Stimulated activated CD8-positive, alpha-beta memory T cell treated with anti-CD3 and anti-CD28 coated beads, Interleukin-2, amount 100 ng/mL, for 1 hour (primary cell): ENCODE measurements at places on chromosomes 12 and 14.

GRCh38 chr12:2256915-2257314 is 204.1 kb downstream of the CACNA1C start:
- no peak for DNase-seq

DNA sequence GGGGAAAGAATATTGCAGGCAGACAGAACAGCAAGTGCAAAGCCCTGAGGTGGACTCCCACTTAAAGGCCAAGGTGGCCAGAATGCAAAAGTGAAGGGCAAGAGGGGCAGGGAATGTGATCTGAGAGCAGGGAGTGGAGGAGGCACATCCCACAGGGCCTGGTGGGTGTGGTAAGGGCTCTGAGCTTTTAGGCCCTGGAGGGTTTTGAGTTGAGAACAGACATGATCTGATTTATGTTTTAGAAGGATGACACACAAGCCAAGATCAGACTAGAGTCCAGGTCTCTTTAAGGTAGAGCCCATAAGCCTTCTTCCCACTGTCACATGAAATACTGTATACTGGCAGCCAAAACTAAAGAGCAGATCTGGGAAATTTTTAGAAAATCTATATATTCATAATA is 162.5 kb downstream of the SLC38A4 start:
- DNase-seq = no peak

- no peak for DNase-seq
Measured at GRCh38 chr14:83940253-83940652, 1589.7 kb upstream of the FLRT2 start.

DNA sequence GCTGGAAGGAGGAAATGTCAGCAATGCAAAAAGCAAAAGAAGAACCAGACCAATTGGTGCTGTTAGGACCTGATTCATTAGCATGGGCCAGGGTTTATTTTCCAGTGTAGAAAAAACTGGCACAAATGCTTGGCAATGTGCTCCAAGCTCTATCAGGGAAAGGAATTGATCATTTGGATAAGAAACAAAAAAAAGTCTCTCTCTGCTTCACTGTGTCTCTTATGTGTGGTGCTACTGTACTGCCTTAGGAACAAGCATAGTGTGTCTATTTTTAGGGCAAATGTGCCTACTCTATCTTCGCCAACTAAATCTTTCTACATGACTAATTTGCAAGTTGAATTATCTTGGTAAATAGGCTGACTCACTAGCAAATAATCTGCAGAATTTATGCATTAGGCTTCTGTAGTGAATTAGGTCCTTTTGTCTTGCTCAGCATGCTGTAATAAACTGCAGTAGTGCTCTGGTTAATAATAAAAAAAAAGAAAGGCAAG is 236.7 kb downstream of the MDGA2 start:
- no peak for DNase-seq

- DNase-seq = no peak
Measured at GRCh38 chr12:25573346-25573745, 20.3 kb upstream of the LMNTD1 start.

DNA sequence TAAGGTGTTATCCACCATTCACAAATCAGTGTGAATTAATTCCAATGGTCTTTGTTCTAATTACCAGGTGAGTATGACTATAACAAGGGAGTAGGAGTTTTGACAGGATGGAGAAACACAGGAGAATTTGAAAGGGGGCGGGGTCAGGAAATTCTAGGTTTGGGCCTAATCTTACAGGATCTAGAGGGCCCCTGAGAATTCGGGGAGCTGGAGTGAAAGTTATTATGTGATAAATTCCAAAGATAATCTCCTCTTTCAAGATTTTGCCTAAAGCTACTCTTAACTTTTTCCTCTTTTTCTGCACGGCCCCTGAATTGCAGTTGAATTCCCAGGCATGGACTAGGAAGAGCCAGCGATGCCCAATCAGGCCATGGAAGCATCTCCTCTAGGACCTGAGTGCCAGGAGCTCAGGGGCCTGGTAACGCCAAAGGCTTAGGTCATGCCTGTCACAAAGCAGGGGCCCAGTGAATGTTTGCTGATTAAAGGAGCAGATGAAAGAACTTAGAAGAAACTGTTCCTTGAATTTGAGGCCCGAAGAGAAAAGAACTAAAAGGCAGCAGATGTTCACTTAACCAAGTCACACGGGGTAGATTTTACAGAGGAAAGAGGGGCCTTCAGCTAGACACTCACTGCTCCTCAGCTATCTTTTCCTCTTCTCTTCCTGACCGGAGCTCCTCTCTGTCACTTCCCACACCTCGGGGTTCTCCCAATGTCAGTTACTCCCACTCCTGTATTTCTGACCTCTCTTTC is 195.5 kb downstream of the PPM1H start:
- no peak for DNase-seq

DNA sequence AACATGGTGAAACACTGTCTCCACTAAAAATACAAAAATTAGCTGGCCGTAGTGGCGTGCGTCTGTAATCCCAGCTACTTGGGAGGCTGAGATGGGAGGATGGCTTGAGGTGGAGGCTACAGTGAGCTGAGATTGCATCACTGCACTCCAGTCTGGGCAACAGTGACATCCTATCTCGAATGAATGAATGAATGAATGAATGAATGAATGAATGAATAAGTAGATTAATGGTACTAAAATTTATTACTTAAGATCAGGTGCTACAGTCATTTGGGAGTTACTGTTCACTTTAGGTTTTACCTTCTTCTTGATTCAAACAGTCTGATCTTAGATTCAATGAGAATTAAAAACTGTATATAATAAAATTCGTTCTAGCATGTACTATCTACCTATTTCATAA is 31.6 kb upstream of the WDR89 start:
- no peak for DNase-seq

GRCh38 chr12:89765959-89766824 is 57.6 kb upstream of the ATP2B1 start:
- DNase-seq = no peak
